ENCODE measurements at places on chromosomes 16 and 17.

DNA sequence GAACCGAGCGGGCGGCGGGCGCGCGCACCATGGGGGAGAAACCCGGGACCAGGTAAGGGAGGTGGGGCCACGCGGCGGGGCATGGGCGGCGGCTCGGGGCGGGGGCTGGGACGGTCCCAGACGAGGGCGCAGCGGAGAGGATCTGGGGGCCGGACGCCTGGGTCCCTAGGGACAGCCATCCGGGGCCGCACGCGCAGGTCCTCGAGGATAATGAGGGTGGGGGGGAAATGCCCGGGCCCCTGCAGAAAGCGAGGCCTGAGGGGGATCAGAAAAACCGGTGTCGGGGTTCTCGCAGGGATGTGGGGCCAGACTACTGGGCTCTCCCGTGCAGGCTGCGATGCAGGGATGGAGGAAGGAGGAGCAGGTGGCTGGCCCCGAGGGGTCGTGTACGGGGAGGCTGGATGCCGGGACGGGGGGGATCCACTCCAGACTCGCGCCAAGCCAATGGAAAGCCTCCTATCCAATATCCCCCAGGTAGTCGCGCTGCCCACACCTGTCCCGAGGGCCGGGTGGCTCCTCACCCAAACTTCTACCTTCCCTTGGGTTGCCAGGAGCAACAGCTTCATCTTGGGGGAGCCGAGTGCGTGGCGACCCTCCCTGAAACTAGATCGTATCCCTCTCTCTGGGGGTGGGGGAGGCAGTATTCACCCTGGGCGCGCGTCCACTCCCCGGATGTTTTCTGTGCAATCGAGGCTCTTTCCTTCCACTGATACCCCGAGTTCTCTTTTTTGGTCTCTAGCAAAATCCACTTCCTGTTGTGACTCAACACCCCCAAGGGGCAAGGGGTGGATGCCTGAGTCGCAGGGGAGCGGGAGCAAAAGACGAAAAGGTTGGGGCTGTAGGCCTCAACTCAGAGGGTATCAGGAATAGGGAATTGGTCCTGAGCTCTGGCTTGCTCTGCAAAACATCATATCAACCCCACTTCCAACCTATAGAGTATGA is 532 bp downstream of the ARRB2 start:
- no peak for DNase-seq

- no peak for DNase-seq
These were observed 109.0 kb downstream of the RAP1GAP2 start for GRCh38 chr17:2905269-2905668.

DNA sequence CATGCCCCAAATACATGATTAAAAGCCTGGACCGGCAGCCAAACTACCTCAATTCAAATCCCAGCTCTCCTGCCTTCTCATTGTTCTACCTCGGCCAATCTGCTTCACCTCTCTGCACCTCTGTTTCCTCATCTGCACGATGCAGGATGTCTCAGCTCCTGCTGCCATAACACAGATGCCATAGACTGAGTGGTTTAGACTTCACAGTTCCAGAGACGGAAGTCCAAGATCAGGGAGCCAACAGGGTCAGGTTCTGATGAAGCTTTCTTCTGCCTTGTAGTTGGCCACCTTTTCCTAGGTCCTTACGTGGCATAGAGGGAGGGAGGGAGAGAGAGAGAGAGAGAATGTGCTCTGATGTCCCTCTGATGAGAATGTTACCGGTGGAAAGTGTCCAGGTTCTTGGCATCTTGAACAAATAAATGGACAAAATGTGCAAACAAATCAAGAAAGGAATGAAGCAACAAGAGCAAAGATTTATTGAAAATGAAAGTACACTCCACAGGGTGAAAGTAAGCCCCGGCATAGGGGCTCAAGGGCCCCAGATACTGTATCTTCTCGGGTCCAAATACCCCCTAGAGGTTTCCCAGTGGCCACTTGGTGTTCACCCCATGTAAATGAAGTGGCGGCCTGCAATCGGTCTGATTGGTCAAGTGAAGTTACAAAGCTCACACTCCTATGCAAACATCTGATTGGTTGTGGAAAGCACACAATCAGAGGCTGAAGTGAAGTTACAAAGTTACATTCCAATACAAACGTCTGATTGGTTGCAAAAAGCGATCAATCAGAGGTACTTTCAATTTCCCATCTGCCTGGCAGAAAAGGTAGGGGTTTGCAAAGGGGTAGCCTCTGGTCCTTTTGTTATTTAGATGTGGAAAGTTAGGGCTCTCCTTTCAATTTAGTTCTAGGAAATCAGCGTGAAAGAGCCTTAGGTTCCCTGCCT is 43.3 kb upstream of the ZCCHC14 start:
- DNase-seq: no peak

- DNase-seq: no peak
These were observed 32.9 kb downstream of the HS3ST3A1 start for GRCh38 chr17:13568582-13569397.

GRCh38 chr16:57696240-57696639 is 1.6 kb downstream of the DRC7 start:
- DNase-seq: no peak

DNA sequence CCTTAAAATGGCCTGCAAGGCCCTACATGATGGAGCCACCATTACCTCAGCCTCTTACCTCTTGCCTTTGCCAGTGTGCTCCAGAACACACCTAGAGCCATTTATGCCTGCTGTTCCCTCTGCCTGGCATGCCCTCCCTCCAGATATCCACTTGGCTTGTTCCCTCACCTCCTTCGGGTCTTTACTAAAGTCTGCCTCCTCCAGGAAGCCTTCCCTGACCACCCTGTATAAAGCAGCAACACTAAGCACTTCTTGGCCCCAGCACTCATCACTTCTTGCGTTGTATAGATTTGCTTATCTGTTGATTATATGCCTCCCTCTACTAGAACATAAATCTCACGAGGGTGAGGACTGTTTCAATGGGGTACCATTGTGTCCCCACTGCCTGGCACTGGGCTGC is 25.3 kb downstream of the ANKRD40 start:
- no peak for DNase-seq

- DNase-seq: peak; percentile 91
These were observed 49.0 kb downstream of the BCL7C start for GRCh38 chr16:30844671-30845449.

DNA sequence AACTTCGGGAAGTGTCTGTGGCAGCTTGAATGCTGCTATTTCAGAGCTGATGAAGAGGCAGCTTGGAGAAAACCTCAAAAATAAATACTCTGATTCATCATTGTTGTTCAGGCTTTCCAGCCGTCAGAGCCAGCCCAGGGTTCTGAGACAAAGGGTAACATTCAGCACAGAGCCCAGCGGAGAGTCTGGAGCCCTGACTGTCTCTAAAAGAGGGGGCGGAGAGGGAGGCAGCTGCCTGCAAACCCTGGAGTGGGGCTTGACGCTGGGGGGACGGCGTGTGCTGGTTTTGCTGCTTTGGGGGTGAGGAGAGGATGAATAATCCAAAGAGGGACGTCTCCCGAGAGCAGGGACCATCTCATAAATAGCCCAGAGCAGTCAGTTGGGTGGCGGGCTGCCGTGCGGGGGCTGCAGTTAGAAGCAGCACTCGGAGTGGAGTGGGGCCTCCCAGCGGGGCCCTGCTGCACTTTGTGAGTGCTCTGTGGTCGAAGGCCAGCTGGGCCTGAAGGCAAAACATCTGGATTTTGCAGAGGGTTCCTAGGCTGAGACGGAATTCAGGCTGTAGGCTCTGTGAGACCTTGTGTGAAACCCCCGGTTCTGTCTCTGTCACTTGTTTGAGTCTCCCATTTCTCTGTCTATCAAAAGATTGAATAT is 237.8 kb downstream of the PRKCA start:
- DNase-seq: no peak

GRCh38 chr17:41451154-41451728 is 10.5 kb upstream of the KRT38 start:
- peak; percentile 11 for DNase-seq

DNA sequence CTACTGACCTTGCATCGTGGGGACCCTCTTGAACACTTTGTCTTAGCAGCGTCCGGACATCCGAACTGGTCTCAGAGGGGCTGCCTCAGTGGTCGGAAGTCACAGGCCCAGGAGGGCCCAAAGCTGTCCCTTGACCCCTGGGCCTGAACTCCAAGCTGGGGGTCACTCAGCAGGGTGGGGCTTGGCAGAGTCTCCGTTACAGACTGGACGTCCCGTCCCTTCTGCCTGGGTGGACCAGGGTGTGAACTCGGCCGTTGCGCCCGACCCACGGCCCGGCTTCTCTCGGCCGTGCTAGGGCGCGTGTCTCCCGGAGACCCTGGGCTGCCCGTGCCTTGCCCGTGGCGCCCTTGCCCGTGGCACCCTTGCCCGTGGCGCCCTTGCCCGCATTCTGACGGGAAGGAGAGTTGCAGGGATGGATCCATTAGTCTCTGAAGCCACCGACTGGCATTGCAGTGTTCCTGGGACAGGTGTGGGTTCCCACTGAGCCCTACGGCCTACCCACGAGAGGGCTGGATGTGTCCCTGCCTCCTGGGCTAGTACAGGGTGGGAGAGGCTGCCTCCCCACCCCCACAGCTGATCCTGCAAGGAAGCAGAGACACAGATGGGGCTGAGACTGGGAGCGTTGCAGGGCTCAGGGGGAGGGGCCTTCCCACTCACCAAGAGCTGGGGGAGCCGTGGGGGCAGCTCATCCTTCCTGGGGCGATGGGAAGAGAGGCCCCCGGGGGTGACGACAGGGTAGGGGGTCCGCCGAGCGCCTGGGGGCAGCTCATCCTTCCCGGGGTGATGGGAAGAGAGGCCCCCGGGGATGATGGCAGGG is 4.9 kb downstream of the CACNA1H start:
- DNase-seq: no peak

DNA sequence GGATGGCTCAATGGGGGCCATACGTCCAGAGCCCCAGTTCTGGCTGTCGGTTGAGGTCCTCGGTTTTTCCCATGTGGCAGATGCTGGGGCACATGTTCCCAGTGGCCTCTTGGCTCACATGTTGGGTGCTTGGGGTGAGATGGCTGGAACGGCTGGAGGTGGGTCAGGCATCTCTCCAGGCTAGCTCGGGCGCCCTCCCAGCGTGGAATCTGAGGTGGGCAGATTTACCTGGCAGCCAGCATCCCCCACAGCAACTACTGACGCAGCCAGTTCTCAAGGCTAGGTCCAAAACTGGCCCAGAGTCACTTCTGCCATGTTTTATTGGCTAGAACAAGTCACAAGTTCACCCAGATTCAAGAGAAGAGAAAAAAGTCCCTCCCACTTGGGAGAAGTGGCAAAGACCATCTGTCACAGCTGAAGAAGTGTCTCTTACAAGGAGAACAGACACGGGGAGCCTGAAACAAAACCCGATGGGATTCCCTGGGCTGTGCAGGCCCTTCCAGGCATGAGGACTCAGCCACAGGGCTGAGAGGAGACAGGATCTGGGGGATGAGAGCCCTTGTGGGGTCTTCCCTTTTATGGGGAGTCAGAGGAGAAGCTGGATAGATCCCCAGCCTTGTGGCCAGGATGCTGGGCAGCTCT is 15.2 kb downstream of the ACE start:
- DNase-seq: no peak

DNA sequence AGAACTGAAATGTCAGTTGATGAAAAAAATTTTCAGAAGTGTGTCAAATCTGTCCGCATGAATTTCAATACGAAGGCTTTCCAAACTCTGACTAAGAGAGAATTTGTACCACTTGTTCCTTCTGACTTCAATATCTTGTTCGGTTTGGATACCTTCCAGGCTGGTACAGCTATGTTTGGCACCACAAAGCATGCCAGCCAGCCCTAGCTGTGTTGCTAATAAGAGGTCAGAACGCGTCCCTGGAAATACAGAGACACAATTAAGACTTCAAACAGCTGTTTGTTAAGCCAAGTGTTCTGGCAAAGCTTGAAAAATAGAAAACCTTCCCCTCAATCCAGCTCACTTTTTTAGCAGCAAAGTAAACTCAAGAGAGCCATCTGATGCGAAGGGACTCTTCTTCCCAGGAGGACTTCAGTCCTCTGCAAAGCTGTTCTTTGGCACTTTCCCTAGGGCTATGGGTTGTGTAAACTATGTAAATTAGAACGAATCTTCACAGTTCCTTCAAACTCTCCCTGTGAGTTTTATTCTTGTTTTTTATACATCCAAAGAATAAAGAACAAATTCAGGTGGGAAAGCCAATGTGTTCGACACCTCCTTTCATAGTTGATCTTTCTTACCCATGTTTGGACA is 35.1 kb downstream of the GRB2 start:
- no peak for DNase-seq

- DNase-seq: no peak
These were observed 13.8 kb downstream of the CASKIN2 start for GRCh38 chr17:75501378-75502071.

- no peak for DNase-seq
These were observed 1.6 kb downstream of the MPO start for GRCh38 chr17:58279016-58279711.

- DNase-seq: no peak
These were observed 53.9 kb upstream of the IRX3 start for GRCh38 chr16:54340531-54340930.

GRCh38 chr17:79915850-79916430 is 76.7 kb upstream of the CBX4 start:
- peak; percentile 67 for DNase-seq

DNA sequence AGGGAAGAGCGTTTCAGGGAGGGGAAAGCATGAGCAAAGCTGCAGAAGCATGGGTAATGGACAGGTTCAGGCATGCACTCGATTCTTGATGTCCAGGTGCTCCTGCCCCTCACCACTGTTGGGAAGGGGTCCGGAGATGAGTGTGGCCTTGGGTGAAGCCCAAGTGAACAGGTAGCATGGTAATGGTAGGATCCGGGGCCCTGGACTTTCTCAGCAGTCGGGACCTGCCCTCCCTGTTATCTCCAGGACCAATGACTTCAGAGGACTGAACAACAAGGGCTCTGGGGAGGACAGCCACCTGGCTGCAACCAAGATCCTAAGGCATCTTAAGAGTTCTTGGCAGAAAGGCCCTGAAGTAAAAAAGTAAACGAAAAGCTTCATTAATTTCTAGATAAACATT is 306.8 kb downstream of the CPPED1 start:
- DNase-seq: no peak

DNA sequence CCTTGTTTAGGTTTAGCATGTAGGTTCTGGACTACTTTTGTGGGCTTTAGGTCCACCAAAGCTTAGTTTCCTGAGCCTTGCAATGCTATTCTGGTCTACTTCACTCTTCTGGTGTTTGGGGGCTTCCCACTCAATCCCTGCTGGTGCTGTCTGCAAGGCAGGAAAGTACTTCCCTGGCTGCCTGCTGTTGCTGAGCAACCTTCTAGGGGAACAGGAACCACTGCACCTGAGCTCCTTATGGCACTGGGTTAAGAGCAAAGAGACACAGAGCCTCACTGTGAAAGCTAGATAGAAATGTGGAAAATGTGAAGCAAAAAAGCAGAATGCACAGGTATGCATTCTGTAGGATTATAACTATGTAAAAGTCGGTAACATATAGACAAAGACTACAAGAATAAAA is 17.0 kb downstream of the MPO start:
- no peak for DNase-seq

GRCh38 chr17:72406498-72406897 is 285.7 kb downstream of the SOX9 start:
- no peak for DNase-seq

Data from ACHN (cell line).